ENCODE measurements at places on chromosomes 16 and 17.

DNA sequence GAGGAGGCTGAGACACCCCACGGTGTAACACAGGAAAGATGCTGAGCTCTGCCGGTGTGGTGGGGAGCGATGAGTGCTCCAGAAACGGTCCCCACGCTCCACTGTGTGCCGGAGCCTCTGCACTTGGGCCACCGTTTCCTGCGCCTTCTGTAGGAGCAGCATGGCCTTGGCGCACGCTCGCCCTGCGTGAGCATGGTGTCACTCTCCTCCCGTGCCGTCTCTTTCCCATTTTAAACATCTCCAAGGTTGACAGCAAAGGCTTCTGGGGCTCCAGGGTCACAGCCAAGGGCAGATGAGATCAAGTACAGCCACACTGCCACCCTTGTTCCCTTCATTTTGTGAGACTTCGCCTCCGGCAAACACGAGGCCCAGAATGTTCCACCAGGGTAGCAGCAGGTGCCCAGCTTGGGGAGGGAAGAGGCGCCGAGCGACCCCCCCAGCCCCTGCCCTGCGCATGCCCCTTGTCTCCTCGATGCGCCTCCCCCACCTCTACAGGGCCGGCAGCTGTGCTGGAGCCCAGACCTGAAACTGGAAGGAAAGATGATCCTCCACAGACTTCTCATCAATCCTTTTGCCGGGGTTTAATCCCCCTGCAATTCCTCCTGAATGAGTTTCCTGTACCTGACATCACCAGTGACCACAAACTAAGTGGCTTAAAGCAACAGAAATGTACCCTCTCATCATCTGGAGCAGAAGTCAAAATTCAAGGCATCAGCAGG, 19.9 kb upstream of the OSGIN1 start:
- DNase-seq: no peak

DNA sequence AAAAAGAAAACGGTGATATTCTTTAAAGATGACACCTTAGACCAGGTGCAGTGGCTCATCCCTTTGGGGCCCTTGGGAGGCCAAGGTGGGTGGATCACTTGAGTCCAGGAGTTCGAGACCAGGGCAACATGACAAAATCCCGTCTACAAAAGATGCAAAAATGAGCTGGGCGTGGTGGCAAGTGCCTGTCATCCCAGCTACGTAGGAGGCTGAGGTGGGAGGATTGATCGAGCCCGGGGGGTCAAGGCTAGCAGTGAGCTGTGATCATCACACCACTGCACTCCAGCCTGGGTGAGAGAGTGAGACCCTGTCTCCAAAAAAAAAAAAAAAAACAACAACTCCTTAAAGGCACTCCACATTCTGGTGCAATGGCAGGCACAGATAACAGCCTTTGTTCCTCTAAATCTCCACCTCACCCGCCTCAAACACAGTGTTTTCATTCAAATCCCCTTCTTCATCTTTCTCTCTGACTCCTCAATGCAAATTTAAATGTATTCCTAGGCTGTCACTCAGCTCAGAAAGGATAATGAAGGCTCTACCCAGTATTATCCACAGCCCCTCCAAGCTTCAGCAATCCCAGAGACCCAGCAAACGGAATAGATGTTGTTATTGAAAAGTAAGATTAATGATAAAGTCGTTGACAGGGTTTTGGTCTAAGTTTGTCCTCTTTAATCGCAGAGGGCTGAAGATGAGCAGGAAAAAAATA, 56.2 kb upstream of the CACNG5 start:
- DNase-seq: no peak

DNA sequence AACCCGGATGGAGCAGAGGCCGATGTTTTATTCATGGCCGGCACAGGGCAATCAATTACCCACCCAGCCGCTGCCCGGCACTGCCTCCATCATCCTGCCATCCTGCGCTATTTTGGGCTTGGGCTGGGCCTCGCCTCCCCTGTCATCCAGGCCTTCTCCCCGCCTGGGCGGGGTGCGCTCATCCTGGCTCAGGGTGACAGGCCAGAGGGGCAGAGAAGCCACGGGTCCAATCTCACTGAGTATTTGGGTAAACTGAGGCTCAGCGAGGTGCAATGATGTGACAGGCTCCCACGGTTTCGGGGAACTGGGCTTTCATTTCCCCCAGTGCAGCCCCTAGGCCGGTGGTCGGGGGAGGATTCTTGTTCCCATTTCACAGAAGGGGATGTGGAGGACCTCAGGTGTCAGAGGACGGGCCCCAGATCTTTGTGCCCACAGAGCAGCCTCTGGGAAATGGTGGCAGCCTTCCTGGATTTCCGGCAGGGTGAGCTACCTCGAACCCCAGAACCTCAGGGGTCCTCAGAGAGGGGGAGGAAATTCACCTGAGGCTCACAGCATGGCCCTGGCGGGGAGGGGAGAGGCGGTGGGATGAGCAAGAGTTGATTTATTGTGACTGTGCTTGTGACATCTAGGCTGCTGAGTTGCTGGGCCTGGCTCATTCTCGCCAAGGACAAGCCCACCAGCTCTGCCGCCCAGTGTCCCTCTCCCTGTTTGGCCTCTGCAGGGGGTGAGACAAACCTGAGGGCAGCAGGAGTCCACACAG, 23.8 kb upstream of the KCNJ12 start:
- no peak for DNase-seq

- no peak for DNase-seq
These were observed 11.3 kb downstream of the PRSS22 start for GRCh38 chr16:2846511-2847310.

DNA sequence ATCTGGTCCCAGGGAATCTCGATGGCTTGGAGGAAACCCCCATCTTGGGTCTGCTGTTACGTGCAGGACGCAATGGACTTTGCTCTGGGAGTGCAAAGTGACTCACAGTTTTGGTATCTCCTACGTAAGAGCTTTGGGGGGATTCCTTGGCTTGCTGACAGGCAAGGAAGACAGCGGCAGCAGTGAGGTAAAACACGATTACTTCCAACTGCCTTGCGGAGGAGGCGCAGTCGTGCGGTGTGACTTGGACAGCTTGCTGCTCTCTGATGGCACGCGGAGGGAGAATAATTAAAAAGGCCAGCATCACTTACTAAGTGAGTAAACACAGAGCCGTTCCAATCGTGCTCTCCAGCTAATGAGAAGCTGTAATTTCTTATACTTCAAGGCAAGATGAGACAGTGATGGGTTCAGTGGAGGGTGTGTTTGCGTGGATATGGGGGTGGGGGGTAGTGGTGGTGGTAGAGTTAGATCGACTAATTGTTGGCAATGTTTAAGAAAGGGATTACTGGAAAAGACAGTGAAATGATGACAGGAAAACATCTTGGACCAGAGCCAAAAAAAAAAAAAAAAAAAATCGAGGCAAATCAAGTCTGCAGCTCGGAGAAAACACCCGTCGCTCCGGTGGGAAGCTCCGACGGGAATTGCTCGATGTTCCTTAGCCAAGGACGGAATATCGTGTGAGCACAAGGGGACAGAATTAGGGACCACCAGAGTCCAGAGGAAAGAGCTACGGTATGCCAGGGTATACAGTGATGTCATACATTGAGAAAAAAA, 184.8 kb upstream of the ZFHX3 start:
- no peak for DNase-seq

DNA sequence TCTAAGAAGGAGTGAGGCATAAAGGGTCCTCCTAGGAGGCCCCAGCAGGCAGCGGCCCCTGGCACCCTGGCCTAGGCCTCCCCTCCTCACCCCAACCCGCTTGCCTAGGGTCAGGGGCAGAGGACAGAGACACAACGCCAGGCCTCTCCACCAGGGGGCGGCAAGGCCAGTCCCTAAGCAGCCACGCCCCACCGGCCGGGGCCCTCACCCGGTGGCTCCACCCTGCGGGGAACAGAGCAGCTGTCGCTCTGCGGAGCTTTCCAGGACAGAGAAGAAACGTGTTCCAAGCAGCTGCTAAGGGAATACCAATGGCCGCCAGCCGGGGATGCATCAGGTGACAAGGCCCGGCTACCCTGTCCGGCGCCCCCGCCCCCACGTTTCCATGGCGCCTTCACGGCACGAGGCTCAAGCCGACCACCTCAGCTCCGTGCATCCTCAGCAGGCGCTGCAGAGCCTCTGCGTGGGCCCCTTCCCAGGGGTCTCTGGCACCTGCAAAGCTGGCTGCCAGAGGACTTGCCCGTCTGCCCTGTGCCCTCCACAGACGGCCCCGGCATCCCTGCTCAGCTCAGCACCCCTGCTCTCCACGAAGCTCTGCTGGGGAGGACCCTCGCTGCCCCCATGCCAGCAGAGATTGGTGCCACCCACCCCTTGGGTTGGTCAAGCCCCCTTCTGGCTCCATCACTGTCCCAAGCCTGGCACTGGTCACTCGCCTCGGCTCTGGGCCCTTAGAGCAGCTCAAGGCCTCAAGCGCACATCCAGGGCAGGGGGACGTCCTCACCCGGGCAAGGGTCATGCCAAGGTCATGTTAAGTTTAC, 5.6 kb downstream of the ZNF598 start:
- peak; percentile 90 for DNase-seq

DNA sequence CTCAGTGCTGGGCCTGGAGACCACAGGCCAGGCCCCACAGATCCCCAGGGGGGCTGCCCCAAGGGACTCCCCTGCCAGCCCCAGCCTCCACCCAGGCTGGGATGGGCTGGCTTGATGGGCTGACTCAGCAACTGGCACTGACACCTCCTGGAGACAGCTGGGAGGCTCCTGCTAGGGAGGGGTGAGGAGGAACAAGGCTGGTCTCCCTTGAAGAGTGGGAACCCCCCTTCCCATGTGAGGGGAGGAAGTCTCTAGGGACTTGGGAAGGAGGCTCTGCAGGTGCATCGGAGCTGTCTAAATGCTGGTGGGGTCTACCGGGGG, 10.4 kb downstream of the NHERF1 start:
- no peak for DNase-seq

DNA sequence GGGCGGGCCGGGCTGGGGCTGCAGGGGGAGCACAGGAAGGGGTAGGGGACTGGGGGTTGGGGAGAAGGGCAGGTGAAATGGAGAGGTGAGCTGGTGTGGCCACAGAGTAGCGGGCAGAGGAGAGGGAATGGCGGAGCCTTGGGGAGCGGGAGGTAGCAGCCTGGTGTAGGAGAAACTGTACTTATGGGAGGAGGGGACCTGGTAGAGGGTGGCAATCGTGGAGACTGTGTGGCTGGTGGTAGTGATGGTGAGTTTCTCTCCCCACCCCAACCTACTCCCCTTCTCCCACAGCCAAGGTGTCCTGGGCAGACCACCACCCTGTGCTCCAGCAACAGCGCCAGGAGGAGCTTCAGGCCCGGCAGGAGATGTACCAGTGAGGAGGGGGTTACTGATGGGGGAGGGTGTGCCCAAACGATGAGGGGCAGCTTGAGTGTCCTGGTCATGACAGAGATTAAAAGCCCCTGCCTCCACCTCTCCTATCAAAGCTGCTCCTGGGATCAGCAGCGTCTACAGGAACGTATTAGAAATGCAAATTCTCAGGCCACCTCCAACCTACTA, 831 bp downstream of the ALOX15B start:
- DNase-seq: no peak

- no peak for DNase-seq
These were observed 9.7 kb downstream of the PHKB start for GRCh38 chr16:47470810-47471209.

GRCh38 chr17:45319239-45319703, 2.5 kb upstream of the MAP3K14 start:
- DNase-seq: no peak

DNA sequence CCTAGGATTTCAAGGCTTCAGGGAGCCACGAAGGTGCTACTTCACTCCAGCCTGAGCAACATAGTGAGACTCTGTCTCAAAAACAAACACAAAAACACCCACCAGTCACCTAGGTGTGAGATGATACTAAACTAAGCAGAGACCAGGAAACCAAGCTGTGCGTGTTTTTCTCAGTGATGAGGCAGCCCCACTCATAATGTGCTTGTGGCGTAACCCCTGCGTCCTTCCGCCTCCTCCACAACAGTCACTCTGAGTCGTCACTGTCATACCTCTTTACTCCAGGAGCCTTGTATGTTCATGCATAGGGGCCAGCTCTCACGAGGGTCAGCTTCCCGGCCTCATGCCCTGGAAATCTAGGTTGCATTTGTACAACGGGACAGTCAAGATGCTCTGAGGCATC, 31.1 kb upstream of the SLC47A1 start:
- peak; percentile 65 for DNase-seq

DNA sequence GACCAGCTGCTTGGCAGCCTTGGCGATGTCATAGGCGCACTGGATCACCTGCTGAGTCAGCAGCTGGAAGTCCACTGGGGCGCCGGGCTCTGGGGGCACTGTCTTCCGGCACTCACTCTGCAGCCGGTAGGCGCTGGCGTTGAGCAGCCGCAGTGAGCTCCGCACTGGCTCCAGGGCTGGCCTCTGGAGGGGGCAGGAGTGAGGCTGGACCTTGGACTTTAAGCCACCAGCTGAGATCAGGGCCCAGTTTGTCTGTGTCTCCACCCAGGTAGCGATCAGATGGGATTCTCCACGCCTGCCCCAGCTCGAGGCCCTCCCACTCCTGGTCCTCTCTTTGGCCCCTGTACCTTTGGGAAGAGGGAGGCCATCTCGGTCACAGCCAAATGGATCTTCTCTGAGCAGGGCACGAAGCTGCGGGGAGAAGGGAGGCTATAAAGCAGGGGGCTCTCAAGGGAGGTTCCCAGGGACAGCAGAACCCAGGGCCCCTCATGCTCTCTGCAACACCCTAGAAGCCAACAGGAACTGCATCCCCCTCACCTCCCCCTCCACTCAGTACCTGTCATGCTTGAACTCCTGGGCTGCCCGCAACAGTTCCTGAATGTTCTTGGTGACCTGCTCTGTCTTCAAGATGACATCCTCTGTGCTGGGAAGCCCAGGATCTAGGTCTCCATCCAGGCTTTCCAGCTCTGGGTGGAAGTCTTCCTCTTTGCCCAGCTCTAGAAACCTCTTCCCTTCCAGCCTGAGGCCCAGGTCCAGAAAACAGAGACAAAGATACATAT, 6.4 kb downstream of the TP53I13 start:
- no peak for DNase-seq

DNA sequence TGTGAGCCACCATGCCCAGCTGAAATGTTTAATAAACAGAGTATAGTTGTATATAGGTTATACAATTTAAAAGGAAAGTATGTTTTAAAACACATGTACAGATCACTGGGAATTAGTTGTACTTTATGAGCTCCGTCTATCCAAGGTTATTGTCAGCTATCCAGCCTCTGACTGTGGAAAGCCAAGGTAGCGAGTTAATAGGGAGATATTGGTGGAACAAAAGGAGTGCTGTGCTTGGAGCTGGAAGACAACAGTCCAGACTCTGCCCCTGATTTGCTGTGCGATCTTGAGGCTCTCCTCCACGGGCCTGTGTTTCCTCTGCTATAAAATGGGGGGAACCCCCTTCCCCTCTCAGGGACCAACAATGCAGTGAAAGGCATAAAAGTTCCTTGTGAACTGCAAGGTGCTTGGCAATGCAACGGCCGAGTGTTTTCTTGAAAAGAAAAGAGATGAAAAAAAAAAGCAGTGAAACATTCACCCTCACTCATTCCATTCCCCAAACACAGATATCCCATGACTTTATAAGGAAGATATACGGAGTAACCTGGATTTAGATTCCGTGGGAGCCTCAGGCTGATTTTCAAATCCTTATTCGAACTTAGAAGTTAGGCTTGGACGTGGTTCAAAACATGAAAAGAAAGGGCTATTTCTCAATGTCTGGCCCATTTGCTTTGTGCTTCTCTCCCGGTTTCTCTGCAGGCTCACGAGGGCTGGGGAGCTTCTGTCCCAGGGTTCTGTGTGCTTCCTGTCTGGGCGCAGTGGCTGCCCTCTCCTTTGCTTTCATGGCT, 34.1 kb downstream of the CUEDC1 start:
- DNase-seq: no peak

- DNase-seq: no peak
These were observed 42.2 kb downstream of the CCDC57 start for GRCh38 chr17:82170412-82170961.

GRCh38 chr16:80065541-80065940, 465.0 kb upstream of the MAF start:
- DNase-seq: no peak

Data from activated CD4-positive, alpha-beta T cell treated with anti-CD3 and anti-CD28 coated beads, Interleukin-2, Interleukin-4, amounts not matched to agents 100 ng/mL and 50 ng/mL, durations not matched to agents 16 hours and 8 hours (primary cell).